ENCODE measurements at places on chromosomes 16 and 17.
A peak's percentile ranks its signal among the peaks of the same experiment; 100 is the strongest.

DNA sequence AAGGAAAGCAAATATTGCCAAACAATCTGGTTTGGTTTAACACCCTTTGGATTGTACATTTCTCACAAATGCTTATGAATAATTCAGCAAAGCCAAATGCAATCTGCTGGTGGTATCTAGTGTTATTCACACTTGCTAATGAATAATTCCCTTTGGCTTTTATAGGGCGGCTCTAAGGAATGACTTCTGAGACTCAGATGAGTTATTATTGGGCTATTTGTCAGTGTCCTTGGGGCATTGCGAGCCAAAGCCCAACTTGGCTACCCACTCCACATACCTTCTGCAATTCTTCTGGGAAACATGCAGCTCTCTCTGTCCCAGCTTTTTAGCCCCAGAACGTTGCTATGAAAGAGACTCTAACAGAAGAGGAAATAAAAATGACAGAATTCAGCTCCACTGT lies 41.1 kb downstream of the FTO start:
- no peak for DNase-seq

DNA sequence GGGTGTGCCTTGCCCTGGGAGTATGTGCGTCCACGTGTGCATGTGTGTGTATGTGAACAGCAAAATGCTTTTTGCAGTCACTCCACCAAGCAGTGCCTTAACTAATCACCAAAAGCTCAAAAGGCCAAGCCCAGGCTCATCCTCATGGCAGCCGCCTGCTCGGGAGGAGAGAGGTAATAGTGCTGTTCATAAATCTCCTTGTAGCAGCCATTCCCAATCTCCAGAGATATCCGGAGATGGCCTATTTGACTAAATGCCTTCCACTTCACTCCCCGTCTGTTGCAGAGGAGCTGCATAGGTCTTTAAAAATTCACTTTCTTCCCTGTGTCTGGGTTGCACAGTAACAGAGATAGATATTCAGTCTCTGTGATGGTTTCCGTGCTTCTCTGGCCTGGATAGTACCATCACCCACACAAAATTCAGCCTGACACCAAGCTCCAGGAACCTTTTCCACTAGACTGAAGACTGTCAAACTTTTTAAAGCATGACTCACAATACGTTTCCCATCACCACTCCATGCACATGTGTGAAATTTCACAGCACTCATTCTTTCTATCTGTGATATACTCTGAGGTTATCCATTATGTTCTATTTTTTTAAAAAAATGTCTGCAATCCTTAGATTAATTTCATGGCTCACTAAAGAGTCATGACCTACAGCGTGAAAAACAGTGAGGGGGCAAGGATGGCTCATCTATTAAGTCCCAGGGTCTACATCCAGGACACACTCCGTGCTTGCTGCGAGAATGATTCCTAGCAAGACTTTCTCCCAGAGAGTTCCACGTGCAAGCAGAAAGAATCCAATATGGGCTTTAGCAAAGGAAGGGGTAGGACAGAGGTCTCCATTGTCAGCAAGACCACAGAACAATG lies 357.8 kb downstream of the GRIN2A start:
- no peak for DNase-seq

DNA sequence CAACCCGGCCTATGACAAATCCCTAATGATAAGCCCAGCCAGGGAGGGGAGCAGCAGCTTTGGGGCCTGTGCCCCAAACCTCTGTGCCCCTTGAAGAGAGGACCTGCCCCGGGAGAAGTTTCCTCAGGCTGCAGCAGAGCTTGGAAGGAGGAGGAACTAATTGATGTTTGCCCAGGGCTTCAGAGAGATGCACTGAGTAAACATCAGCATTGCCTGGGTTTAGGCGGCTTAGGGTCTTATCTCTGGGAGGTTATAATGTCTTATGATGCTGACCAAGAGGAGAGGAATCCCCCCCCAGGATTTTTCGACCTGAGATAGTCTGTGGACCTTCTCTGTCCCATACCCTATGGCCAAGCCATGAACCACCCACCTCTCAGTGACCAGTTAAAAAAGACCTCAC lies 148.7 kb upstream of the SDK2 start:
- DNase-seq: no peak

DNA sequence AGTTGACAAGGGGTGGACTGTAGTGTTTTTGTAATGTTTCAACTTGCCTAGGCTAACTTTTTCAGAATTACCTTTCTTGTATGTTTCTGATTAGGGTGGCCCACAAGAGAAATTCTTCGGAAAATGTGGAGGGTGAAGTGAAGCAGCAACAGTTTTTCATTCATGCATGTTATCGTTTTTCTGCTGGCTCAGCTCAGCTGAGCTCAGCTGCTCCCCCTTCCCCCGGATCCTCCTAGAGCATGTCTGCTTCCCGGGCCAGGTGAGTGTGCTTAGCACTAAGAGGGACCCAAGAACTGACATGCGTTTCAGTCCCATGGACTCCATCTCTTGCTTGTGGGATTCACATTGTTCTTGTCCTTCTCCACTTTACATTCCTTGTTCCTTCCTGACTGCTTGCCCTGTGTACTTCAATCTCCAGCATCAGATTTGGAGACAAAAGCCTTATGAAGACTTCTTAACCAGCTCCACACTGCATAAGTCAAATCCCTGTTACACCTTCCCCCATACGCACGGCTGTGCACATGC lies 33.6 kb downstream of the SCPEP1 start:
- DNase-seq: no peak

DNA sequence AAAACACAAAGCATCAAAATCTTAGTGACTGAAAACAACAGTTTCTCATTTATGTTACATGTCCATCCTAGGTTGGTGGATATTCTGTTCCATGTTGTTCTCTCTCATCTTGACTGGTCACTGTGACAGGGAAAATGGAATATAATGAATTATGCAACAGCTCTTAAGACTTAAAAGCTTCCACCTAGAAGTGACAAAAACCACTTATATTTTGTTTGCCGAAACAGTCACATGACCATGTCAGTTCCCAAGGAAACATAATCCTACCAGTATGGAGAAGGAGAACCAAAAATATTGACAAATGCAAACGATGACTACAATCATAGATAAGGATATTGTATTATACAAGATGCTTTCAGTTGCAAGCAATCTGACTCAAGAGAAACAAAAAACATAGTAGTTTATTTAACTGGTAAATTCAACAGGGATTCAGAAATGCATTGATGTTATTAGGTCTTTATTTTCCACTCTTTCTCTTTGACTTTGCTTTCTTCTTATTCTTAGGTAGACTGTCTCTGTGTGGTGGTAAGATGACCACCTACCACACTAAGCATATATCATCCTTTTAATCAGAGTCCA lies 103.8 kb downstream of the SSH2 start:
- peak; percentile 5 for DNase-seq

- peak; percentile 20 for DNase-seq
Measured at GRCh38 chr16:50924759-50925545, 183.1 kb downstream of the CYLD start.

- no peak for DNase-seq
Measured at GRCh38 chr16:48067388-48067787, 88.4 kb downstream of the ABCC12 start.

GRCh38 chr17:74970395-74970794 lies 2.2 kb downstream of the HID1 start:
- DNase-seq: no peak

DNA sequence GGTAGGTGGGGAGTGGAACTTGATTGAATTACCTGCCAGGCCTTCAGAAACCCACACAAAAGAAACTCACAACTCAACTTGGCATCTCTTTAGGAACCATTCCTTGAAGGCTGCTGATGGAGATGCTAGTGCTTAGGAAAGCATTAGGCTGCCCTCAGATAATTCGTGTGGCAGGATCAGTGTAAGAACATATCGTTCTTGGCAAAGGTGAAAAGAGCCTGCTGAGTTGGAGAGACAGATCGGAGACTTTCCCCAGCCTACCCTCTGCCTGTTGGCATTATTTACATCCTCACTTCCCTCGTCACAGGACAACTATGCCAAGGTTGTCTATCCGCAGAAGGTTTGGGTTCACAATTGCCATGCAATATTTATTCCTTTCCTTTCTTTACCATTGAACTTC lies 120.0 kb upstream of the HS3ST3A1 start:
- DNase-seq: no peak

GRCh38 chr17:22300731-22301352 lies 608.5 kb downstream of the KCNJ18 start:
- no peak for DNase-seq

GRCh38 chr16:24950275-24950674 lies 64.9 kb downstream of the ARHGAP17 start:
- DNase-seq: no peak

DNA sequence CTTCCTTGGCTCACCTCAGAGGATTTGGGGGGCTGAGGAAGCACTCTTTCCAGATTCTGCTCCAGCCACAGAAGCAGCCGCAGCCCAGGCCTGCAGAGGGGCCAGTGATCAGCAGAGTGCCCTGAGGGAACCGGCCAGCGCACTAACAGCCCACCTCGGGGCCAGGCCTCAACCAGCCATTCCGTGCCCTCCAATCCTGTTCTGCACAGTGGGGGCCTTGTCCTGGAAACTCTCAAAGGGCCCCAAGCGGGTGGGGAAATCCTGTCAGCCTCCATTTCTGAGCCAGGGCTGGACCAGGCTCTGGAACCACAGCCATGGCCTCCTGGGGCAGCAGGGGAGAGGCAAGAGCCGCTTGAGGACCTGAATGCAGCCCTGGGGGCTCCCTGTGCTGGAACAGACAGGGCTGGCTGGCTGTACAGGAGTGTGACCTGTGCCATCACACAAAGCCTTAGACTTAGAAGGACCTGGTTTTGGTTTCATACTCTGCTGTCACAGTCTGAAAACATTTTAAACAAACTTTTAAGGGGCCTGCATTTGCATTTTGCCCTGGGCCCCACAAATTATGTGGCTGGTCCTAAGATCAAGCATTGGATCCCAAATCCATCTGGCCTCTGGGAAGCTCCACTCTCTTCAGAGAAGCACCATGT lies 10.0 kb downstream of the CNGB1 start:
- no peak for DNase-seq

GRCh38 chr17:57527221-57528057 lies 217.7 kb downstream of the CCDC182 start:
- DNase-seq: no peak

DNA sequence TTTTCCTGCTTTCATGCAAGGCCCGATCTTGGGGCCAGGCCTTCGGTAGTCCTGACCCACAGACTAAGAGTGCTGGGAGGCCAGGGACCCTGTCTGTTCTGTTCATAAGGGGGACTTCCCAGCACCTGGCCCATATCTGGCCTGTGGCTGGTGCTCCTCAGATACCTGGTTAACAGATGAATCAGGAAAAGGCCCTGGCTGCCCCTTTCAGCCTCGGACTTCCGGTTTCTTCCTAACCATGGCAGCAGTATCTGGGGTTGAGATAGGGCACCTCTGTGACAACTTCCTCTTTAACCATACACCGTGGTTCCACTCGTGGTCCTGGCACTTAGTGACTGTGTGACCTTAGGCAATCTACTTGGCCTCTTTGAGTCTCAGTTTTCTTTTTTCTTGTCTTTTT lies 18.4 kb downstream of the PLCG2 start:
- no peak for DNase-seq

GRCh38 chr16:1963806-1964505 lies 670 bp downstream of the RPS2 start:
- DNase-seq: no peak

GRCh38 chr17:5563456-5563855 lies 20.9 kb downstream of the NLRP1 start:
- DNase-seq: no peak

DNA sequence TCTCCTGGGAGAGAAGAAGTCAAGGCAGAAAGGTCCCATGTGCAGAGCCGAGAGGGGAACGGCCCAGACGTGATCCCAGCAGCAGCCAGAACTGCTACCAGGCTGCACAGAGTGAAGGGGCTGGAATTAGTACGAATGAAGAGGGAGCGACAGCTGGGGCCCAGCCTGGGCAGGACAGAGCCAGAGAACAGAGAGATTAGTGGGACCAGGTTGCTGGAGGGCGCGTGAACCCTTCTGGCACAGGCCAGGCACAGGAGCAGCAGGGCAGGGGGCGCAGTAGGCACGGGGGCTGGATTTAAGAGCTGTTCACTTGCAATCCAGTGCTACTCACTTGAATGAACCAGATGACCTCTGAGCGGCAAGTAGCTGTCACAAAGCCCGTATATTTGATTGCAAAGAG lies 66.9 kb downstream of the PLXDC1 start:
- DNase-seq: no peak

DNA sequence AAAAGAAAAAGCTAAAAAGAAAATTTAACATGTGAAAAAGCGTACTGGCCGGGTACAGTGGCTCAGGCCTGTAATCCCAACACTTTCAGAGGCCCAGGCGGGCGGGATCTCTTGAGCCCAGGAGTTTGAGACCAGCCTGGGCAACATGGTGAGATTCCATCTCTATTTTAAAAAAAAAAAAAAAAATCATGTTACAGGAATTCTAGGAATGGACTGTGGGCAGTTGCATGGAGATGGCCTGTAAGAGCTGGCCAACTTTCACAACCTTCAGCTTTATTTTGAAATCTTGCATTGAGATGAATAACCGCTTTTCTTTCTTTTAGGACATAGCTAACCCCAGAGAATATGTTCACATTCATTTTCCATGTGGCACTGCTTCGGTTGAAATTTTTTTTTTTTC lies 8.2 kb upstream of the CIAO3 start:
- no peak for DNase-seq

- DNase-seq: no peak
Measured at GRCh38 chr17:58311429-58311894, 17.1 kb downstream of the TSPOAP1 start.

- no peak for DNase-seq
Measured at GRCh38 chr17:28271431-28271830, 47.6 kb upstream of the TMEM97 start.

- no peak for DNase-seq
Measured at GRCh38 chr17:545156-545555, 169.5 kb downstream of the VPS53 start.

DNA sequence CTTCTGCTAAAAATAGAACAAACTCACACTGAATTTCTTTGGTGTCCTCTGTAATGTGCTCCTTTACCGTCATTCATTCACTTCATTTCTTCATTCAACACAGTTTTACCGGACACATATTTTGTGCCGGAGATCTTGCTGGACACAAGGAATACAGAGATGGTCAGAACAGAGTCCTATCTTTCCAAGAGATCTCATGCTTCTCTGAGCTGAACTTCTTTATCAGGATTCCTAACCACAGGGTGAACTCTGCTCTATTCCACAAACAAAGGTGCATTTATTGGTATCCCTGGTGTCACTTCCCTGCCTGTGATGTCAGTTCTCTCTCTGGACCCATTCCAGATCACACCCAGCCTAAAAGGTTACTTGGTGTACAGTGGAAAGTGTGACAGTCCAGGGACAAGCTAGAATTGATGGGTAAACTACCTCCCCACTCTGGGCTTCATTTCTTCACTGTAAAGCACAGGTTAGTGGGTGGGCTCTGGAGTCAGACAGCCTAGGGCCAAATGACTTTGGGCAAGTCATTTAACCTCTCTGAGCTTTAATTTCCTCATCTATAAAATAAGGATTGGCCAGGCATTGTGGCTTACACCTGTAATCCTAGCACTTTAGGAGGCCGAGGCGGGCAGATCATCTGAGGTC lies 4.2 kb downstream of the IFI35 start:
- DNase-seq: no peak

DNA sequence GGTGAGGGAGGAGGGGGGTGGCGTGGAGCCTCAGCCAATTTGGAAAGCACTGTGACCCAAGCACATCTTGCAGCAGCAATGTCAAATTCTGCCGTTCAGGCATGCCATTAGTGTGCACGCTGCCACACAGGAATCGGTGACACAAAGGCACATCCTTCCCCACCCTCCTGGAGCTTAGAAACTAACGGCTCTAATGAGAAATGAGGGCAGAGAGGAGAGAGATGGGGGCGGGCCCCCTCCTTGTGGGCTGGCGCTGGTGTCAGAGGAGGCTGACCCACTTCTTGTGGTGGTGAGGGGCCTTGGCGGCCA lies 94.8 kb downstream of the RTN4RL1 start:
- no peak for DNase-seq

GRCh38 chr17:12756786-12757185 lies 32.5 kb upstream of the ARHGAP44 start:
- DNase-seq: no peak
